Esophagus mucosa (tissue), 1 donor: ENCODE measurements at places on chromosomes 2 and 18. TPM values are rescaled to one million over a fixed set of nuclear protein-coding genes. Genes with fewer than 3 reads are reported as not detected.

DNA sequence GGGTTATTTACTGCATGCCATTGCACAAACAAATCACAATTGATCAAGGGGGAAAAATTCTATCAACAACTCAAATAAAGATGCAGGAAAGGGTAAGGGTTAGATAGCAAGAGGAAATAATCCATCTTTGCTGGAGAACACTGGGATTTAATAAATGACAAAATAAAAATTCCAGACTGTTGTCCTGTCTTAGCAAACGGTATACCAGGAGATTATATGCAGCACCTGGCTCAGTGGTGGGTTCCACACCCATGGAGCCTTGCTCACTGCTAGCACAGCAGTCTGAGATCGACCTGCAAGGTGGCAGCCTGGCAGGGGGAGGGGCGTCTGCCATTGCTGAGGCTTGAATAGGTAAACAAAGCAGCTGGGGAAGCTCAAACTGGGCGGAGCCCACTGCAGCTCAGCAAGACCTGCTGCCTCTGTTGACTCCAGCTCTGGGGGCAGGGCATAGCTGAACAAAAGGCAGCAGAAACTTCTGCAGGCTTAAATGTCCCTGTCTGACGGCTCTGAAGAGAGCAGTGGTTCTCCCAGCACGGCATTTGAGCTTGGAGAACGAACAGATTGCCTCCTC is 296.5 kb upstream of the THSD7B start:
- no peak for ATAC-seq

- ATAC-seq: peak; percentile 64
These were observed 118.3 kb downstream of the SH3RF3 start for GRCh38 chr2:109247340-109247739.

LOXHD1 gene
- total RNA-seq: 0.12 TPM

DNA sequence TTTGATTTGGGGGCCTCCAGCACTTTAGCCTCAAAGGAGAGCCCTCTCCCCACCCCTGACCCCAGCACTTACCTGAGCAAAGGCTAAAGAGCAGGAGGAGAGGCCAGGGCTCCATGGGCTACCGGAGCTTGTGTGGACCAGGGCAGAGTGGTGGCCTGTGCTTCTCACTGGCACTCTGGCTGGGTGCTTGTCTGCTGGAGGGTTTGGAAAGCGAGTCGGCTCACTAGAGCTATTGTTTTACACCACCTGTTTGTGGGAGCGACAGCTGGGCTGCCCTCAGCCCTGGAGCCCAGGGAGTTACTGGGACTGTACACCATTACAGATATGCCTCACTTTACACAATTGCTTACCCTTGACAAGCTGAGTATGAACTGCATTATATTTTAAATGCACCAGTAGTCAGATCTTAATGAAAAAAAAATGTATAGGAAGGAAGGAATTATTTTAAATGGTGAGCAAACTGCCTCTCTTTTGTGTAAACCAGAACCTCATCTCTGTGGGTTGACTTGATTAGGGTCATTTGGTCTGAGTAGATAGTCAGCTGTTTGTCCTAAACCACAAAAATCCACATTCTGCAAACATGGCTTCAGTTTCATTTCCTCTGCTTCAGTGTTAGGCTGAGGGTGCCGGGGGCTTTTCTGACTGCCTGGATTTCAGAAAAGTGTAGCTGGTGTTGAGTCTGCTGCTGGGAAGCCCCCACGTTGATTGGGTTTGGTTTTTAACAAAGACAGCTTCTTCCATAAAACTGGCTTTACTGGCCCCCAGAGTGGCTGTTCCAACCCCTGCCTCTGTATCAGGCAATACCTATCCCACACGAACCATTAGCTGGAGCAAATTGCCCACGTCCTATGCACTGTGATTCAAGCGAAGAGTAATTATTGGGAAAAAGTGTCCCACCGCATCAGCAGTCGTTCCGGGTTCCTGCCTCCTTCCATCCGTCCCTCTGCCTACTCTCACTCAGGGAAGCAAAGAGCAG is at the start of gene CHRNA1:
TSS of gene CHRNA1 (minus strand) at position 193 of the 976 bp plus-strand sequence. CDS start at position 115, 78 bp downstream.
- no peak for ATAC-seq

- ATAC-seq: no peak
These were observed 183.2 kb upstream of the ITGA4 start for GRCh38 chr2:181273986-181274385.

NLRC4 gene
- 0.08 TPM for total RNA-seq

DNA sequence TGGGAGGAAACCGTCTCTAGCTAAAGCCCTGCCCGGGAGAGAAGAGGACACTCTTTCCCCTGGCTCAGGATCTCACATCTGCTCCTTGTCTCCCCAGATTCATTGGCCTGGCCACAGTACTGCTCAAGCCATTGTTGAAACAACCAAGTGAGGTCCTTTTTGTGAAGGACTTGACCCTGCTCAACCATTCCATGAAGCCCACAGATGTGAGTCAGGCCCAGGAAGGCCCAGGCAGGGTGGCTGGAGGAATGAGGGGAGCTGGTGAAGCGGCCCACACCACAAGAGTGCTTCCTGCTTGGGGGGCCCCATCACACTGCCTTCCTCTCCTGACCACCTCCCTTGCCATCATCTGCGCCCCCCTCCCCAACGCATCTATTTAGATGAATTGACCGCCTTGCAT is 5.1 kb downstream of the FER1L5 start:
- no peak for ATAC-seq

DNA sequence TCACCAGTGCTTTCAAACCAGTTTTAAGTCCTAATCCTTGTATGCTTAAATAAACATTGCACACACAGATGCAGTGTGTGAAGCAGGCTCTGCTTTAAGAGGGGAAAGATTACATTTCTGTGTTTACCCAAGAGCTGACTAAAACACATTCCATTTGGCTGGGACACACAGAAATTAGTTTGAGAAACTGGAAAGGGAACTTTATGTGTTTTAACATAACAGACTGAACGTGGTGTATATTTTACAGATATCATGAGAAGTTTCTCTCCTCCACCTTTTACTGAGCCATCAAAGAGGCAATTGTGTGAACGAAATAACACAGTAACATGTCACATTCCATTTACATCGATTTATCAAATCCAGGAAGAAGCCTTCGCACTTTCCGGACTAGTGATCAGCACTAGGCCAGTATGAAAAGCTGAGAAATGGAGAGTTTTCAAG is 121.8 kb downstream of the MAIP1 start:
- peak; percentile 79 for ATAC-seq

FAM237A gene
- total RNA-seq: not detected

ZRANB3 gene
- 4.5 TPM for total RNA-seq

DNA sequence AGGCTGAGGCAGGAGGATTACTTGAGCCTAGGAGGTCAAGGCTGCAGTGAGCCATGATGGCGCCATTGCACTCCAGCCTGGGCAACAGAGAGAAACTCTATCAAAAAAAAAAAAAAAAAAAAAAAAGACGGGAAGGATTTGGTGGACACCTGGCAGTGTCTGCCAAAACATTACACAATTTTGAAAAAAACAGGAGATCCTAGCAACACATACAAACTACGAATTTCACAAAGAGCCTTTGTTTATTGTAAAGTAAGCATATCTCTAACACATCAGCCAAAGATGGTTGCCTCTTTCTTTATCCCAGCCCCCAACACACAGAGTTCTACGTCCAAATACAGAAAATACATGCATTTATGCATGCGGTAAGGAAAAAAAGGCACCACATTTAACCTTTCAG is 7.6 kb downstream of the GPR45 start:
- no peak for ATAC-seq

- no peak for ATAC-seq
These were observed 108.4 kb downstream of the TACR1 start for GRCh38 chr2:75090770-75091515.

GRCh38 chr2:128012698-128013097 is 15.2 kb downstream of the SAP130 start:
- ATAC-seq: no peak

- no peak for ATAC-seq
These were observed 749.7 kb downstream of the CNTNAP5 start for GRCh38 chr2:124774781-124775180.

- no peak for ATAC-seq
These were observed 66.9 kb downstream of the STK39 start for GRCh38 chr2:168180483-168180882.

- no peak for ATAC-seq
These were observed 12.2 kb upstream of the CD28 start for GRCh38 chr2:203694191-203694590.

CCDC74A gene
- total RNA-seq: 1.4 TPM

FAM161A gene
- total RNA-seq: 1.3 TPM

- peak; percentile 61 for ATAC-seq
These were observed 48.3 kb downstream of the THUMPD2 start for GRCh38 chr2:39730685-39731302.

DNA sequence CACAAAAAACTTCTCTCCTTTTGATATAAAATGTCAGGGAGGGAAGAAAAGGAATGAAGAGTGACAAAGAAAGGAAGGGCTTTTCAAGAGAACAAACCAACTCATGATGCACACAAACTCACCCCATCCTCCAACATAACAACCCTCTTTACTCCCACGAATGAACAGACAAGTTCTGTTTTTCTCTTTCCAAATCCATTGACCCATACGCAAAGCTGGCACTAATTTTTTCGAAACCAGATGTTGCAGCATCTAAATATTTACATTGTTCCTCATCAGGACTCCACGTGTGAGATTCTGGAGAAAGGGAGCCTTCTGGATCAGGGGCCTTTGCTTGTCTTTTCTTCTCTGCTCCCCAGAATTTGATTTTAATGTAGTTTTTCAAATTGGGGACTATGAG is 143.3 kb upstream of the BCL2L11 start:
- no peak for ATAC-seq
